BE2C (cell line): ENCODE measurements at places on chromosomes 4 and X.

GRCh38 chr4:25862411-25863346, at the start of gene SEL1L3:
SEL1L3 (minus strand) TSS chr4:25862988; CDS start chr4:25862836, 152 bp downstream.
- no peak for DNase-seq

- no peak for DNase-seq
Observed at GRCh38 chrX:108442901-108443464, 3.3 kb downstream of the COL4A5 start.

DNA sequence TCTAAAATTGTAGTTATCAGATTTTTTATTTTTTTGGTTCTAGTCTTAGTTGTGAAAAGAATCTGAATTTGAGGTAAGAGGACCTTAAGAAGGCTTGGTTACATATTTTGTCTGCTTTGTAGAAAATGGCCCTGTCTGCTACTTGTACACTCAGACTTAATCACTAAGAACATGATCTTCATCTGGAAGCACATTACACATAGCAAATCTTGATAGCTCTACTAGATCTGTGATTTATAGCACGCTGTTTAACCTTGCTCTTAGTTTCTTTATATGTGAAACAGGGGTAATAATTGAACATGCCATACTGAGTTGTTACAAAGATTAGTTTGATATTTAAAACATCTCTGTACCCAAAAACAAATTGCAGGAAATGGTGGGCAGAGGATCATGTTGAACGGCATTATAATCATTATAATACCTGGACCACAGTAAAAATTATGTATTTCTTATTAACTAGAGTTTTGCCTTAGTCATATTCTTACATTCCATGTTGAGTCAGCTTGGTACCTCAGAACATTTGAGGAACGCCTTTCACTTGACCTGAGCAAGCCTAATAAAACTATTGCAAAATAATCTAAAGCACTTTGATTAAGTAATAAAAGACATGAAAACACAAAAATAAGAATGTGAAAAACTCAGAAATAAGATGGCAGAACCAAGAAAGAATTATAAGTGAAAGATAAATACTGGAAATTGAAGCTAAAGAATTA, 738.0 kb upstream of the AADAT start:
- DNase-seq, result no peak

DNA sequence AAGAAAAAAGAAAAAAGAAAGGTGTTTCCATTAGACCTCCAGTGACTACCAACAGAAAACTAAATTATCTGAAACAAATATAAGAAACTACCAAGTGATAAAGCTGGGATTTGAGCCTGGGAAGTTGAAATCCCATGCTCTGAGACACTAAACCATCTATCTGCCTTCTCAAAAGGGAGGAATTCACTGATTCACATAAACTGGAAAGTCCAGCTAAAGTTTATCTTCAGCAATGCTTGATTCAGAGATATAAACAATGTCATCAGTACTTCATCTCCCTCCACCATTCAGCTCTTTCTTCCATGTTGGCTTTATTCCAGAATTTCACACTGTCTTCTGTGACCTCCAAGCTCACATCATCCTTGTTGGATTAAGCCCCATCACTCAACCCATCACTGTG, 96.3 kb downstream of the IQCM start:
- no peak for DNase-seq

- peak; percentile 69 for DNase-seq
Observed at GRCh38 chr4:92305148-92305877, 1.5 kb downstream of the GRID2 start.

GRCh38 chr4:5018096-5018495, 1.2 kb downstream of the CYTL1 start:
- DNase-seq, result no peak

GRCh38 chrX:150887906-150888465, 10.5 kb downstream of the CD99L2 start:
- no peak for DNase-seq

- no peak for DNase-seq
Observed at GRCh38 chr4:169677150-169677748, 56.9 kb downstream of the CLCN3 start.

GRCh38 chrX:11427453-11428071, 134.3 kb downstream of the AMELX start:
- DNase-seq, result no peak

GRCh38 chr4:159593681-159594080, 490.8 kb downstream of the RAPGEF2 start:
- DNase-seq, result no peak

DNA sequence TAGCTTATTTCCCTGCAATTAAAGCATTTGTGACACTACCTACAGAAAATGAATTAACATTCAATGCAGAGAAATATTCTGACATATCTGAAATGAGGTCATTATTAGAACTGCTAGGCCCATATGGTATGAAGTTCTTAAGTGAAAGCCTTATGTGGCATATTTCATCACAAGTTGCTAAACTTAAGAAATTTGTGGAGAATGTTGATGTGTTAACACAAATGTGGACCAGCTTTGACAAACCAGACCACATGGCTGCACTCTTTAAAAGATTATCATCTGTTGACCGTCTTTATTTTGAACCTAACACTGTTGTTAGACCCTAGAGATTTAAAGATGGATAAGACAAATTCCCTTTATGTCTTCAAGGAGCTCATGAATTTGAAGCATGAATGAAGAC, 1024.1 kb downstream of the RPA4 start:
- no peak for DNase-seq

DNA sequence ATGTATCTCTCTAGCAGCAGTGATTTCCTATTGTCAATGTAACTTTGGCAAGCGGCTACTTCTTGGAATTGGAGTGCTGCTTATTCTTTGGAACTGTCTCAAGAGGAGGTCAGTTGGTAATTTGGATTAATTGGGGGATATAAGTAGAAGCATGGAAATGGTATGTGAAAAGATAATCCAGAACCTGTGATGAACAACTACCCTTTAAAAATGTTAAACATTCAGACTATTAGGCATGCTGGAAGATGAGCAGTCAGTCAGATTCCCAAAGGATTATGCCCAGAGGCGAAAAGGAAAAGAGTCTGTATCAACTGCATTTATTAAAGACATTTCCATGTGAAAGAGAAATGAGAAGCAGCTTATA, 62.5 kb downstream of the SEC24D start:
- no peak for DNase-seq
